ENCODE measurements at places on chromosomes 2 and 18. TPM values are rescaled to one million over a fixed set of nuclear protein-coding genes. Genes with fewer than 3 reads are reported as not detected.

Gene DLX1
- not detected for total RNA-seq

Gene SP3
- total RNA-seq: 77.0 TPM

Gene KCNK3
- 26.8 TPM for total RNA-seq

Gene ARHGAP25
- total RNA-seq: 48.5 TPM

Gene ZNF638
- total RNA-seq: 115 TPM

Gene ID2
- total RNA-seq: 102 TPM

Gene EVA1A
- total RNA-seq: 31.7 TPM

Gene ALLC
- total RNA-seq: not detected

Gene RBM44
- 0.59 TPM for total RNA-seq

DNA sequence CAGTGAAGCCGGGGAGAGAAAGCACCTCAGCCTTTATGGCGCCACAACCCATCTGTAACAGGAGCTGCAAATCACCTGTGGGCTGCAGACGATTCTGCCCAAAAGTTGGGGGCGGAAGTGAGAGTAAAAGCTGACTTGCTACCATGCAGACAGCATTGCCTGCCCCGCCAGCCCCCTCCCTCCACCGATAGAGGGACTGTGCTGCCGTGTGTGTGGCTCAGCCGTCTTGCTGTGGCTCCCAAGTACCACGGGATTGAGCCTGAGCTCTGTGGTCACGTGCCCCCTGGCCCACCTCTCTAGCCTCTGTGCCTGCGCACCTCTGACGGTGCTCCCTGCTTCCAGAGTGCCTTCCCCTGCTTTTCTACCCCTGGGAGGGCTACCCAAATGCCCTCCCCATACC is 79.6 kb downstream of the GLI2 start:
- H3K36me3 ChIP-seq: no peaks in the 10 kb centered on the region
- peak; percentile 38 for DNase-seq
- H3K4me3 ChIP-seq: no peak overlapping the region
- H3K27me3 ChIP-seq: no peaks in the 10 kb centered on the region
- H3K4me1 ChIP-seq: no peaks in the 10 kb centered on the region
- no peak overlapping the region for H3K27ac ChIP-seq

DNA sequence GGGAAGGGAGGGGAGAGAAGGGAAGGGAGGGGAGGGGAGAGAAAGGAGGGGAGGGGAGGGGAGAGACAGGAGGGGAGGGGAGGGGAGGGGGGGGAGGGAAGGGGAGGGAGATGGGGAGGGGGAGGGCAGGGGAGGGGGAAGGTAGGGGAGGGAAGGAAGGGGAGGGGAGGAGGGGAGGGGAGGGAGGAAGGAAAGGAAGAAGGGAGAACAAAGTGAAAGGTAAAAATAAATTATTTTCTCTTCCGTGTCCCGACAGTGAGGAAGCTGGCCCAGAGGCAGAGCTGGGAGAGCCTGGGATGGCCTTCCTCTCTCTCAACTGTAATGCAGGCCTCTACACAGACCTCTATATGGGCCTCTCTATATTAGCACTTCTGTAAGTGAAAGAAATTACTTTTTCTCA is 53.2 kb downstream of the CD226 start:
- H3K27me3 ChIP-seq: no peaks in the 10 kb centered on the region
- no peaks in the 10 kb centered on the region for H3K36me3 ChIP-seq
- no peak overlapping the region for H3K27ac ChIP-seq
- DNase-seq: no peak
- H3K4me3 ChIP-seq: no peak overlapping the region

DNA sequence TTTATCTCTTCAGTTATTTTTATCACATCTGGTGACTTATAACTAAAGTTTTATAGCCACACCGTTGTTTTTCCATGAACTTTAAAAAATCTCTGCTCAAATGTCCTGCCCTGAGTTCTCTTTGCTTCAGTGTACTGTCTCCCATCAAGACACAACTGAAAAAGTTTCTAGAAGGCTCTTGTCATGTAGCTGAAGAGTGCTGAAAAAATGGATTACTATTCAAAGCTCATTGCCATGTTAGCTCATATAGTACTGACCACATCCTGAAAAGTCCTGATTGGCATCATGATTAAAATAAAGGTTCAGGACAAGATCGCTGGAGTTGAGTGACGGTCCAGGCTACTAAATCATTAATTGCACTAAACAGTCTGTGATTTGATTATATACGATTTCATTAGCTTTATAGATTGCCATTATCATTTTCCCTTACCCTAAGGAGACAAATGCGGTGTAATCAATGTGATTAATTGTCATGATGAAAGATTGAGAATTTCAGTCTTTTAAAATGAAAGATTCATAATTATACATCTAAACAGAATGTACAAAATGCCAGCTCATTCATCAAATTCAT is 62.2 kb downstream of the MFSD6 start:
- no peaks in the 10 kb centered on the region for H3K27me3 ChIP-seq
- H3K27ac ChIP-seq: peak overlapping the region; percentile 80
- no peak for DNase-seq

- peaks cover 30% of the 10 kb centered on the region for H3K4me1 ChIP-seq
- H3K4me3 ChIP-seq: no peak overlapping the region
- peaks cover 40% of the 10 kb centered on the region for H3K36me3 ChIP-seq
- H3K27me3 ChIP-seq: no peaks in the 10 kb centered on the region
These were observed 29.4 kb downstream of the HADHB start for GRCh38 chr2:26274058-26274613.

- H3K27me3 ChIP-seq: no peaks in the 10 kb centered on the region
- H3K36me3 ChIP-seq: no peaks in the 10 kb centered on the region
- DNase-seq: no peak
- H3K4me1 ChIP-seq: no peaks in the 10 kb centered on the region
These were observed 10.7 kb upstream of the FAHD2A start for GRCh38 chr2:95391641-95392310.

- no peaks in the 10 kb centered on the region for H3K36me3 ChIP-seq
- H3K27me3 ChIP-seq: no peaks in the 10 kb centered on the region
- no peaks in the 10 kb centered on the region for H3K4me1 ChIP-seq
These were observed 15.3 kb downstream of the KYNU start for GRCh38 chr2:142892715-142893114.

GRCh38 chr2:172985139-172985892 is 90.3 kb upstream of the MAP3K20 start:
- peak overlapping the region; percentile 37 for H3K27ac ChIP-seq
- H3K27me3 ChIP-seq: no peaks in the 10 kb centered on the region
- DNase-seq: peak; percentile 67
- H3K4me3 ChIP-seq: no peak overlapping the region
- H3K36me3 ChIP-seq: no peaks in the 10 kb centered on the region
- H3K4me1 ChIP-seq: peaks cover 14% of the 10 kb centered on the region

- no peak for DNase-seq
- no peaks in the 10 kb centered on the region for H3K36me3 ChIP-seq
- no peak overlapping the region for H3K27ac ChIP-seq
- H3K4me1 ChIP-seq: peaks cover 10% of the 10 kb centered on the region
These were observed 24.3 kb upstream of the RESP18 start for GRCh38 chr2:219356834-219357233.

DNA sequence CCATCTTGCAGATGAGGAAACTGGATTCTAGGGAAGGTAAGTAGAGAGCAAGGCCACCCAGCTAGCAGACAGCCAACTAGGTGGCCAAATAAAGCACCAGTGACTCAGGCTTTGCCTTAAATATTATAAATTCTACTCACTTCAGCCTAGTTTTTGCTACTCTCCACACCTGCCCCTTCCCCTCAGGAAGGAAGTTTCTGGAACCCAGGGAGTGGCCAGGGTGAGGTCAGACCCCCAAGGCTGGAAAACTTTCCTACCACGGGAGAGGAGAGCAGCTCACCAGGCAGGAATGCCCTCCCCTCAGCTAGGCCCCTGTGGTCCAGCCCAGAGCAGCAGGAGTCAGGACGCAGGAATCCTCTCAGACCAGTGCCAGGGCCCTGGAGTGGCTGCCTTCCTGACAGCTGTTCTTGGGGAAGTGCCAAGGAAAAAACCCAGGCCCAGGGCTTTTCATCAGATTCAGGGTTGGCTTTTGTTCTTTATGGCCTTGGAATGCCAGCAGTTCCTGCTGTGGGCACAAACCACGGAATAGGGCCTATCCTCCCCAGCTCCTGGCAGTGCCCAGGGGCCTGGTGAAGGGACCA is 5.1 kb upstream of the PAX8 start:
- peaks cover 25% of the 10 kb centered on the region for H3K4me1 ChIP-seq
- peaks cover 8% of the 10 kb centered on the region for H3K27me3 ChIP-seq
- peak; percentile 78 for DNase-seq

DNA sequence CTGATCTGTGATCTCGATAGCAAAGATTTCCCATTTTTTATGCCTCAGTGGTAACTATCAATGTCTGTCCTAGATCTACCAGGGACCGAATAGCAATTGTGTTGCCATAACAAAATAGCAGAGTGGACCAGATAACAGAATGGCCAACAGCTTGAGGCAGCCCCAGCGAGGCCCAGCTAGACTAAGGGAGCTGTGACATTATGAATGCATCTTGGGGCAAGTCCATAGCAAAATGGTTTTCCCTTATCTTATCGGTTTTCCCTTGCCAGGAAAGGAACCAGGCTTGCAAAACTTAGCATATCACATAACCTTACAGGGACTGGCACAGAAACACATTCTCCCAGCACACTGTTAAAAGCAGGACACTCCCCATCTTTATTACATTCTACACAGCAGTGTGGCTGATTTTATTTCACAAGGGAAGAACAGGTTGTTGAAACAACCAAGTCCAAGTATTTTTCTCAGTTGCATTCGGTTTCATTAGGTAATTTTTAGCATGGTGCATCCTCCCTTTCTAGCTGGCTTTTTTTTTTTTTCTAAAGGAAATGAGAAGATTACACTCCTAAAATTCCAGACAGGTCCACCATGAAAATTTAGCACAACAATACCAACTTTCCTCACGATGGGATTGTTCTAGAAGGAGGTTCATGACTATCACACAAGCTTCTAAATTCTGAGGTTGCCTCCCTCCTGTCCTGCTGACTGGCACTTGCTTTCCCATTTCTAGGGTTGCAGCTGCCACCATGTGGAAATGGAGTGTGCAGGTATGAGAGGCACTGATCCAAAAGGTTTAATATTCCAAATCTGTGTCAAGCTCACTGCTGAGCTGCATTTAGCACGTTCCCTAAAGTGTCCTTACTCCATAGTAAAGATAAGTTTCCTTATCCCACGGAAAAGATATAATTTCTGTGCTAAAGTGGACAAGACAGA is 97.0 kb upstream of the SLC35G4 start:
- DNase-seq: no peak
- no peaks in the 10 kb centered on the region for H3K27me3 ChIP-seq
- no peak overlapping the region for H3K4me3 ChIP-seq
- H3K4me1 ChIP-seq: no peaks in the 10 kb centered on the region
- H3K36me3 ChIP-seq: no peaks in the 10 kb centered on the region

DNA sequence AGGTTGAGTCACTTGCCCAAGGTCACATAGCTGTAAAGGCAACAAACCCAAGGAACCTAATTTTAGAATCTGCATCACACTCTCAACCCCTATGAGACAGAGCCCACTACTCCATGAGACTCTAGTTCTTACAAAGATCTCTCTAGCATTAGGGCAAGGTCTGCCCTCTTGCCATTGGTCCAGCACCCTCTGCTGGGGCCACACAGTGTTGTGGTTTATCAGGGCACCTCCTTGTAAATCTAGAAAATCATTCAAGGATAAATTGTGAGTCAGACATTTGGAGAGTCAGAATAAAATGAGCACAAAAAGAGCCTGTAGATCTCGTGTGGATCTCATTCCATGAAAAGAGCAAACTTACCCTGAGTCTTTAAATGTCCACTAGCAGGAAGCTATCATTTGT is 91.2 kb downstream of the SLC8A1 start:
- H3K36me3 ChIP-seq: no peaks in the 10 kb centered on the region
- no peaks in the 10 kb centered on the region for H3K27me3 ChIP-seq
- H3K4me1 ChIP-seq: peaks cover 9% of the 10 kb centered on the region
- DNase-seq: no peak
- H3K27ac ChIP-seq: no peak overlapping the region

GRCh38 chr2:39989888-39990287 is 210.8 kb upstream of the THUMPD2 start:
- no peak overlapping the region for H3K4me3 ChIP-seq
- no peaks in the 10 kb centered on the region for H3K4me1 ChIP-seq
- DNase-seq: no peak
- H3K27ac ChIP-seq: no peak overlapping the region

DNA sequence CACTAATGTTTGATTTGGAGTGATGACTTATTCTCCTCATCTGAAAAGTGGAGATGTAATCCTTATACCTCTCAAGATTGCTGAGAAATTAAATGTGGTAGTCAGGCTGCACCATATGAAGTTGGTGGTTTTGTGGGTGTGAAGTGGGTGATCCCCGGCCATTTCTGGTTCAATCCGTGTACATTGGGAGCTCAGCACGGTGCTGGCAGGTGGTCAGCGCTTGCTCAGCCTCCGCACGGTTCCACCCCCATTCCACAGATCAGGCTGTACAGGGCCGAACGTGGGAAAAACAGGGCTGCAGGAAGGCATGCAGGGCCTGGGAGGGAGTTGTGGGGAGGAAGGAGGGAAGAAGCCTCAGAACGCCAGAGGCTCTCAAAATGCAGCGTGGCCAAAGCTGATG is 198.3 kb downstream of the INO80D start:
- H3K27ac ChIP-seq: no peak overlapping the region
- no peak for DNase-seq
- no peaks in the 10 kb centered on the region for H3K27me3 ChIP-seq
- H3K4me1 ChIP-seq: no peaks in the 10 kb centered on the region
- no peaks in the 10 kb centered on the region for H3K36me3 ChIP-seq

DNA sequence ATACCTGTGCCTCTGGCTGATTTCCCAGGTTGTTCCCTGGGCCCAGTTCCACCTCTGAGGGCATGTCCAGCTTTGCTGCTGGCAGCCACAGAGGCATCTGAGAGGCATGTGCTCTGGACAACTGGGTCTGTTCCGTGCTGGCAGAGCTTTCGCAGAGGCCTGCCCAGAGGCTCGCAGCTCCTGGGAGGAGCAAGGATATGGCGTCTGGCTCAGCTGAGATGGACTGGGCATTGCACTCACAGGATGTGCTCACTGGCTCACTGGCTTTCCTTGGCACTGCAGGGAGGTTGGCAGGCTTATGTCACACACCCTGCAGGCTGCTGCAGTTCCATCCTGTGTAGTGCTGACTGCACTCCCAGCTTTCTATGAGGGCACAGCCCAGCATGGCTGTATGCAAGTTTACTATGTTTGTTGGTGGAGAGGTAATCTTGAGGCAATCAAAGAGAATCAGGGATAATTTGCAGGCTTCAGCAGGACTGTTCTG is 172.3 kb downstream of the PRKCE start:
- H3K4me1 ChIP-seq: peaks cover 49% of the 10 kb centered on the region
- DNase-seq: peak; percentile 78
- H3K27me3 ChIP-seq: no peaks in the 10 kb centered on the region
- H3K27ac ChIP-seq: peak overlapping the region; percentile 59
- no peaks in the 10 kb centered on the region for H3K36me3 ChIP-seq
- no peak overlapping the region for H3K4me3 ChIP-seq

Data from lower lobe of right lung (tissue), 2 donors.